ENCODE measurements at places on chromosomes 1 and 21. TPM values are rescaled to one million over a fixed set of nuclear protein-coding genes. Genes with fewer than 3 reads are reported as not detected.

DNA sequence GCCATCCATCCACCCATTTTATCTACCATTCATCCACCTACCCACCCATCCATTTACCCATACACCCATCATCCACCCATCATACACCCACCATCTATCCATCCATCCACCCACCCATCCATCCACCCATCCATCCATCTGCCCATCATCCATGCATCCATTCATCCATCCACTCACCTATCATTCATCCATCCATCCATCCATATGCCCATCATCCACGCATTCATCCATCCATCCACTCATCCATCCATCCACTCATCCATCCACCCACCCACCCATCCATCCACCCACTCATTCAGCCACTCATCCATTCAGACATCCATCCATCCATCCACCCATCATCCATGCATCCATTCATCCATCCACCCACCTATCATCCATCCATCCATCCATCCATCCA lies 31.9 kb upstream of the UTS2 start:
- no peak for DNase-seq

Gene CLDN19
- total RNA-seq: not detected

Gene AGTRAP
- total RNA-seq: 33.9 TPM

DNA sequence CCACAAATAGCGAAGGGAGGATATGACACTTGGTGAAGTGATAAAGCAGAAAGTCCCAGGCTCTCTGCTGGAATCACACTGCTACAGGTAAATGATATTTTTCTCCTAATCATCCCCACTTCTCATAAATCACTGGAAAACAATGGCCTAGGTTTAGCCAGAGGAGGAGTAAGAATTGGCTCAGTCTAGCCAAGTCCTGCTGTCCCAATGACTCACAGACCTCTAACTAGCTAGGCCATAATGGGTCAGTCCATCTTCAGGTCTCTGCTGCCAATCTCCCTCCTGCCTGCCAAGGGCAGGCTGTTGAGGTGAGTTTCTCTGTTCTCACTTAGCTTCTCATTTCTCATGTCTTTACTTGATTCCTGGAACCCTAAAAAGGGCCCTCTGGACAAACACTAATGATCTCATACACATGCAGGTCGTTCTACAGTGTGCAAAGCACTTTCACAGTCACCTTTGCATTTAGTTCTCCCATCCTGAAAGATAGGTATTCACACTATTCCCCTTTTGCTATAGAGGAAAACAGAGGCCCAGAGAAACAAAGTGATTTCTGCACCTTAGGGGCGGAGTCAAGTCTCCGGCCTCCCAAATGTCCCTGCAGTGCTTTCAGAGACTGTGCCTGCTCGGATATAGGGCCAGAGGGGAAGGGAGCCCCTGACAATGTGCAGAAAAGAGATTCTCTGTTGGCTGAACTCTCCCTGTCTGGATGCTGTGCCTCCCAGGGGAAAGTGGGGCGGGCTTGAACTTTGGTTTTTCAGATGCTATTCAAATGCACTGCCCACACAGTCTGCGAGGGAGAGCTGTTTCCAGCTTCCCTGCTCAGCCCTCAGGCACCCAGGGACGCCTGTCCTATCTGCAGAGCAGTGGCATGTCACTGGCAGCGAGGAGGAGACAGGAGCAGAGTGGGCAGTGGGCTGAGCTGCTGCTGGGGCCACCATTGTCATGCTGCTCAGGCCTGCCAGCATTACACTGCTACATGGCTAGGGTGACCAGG lies 3.9 kb upstream of the CDK18 start:
- DNase-seq: peak; percentile 15

GRCh38 chr1:96880626-96881025 lies 159.0 kb downstream of the PTBP2 start:
- no peak for DNase-seq

Gene KCND3
- 0.15 TPM for total RNA-seq

- DNase-seq: no peak
Measured at GRCh38 chr21:45498646-45499000, 43.6 kb downstream of the SLC19A1 start.

DNA sequence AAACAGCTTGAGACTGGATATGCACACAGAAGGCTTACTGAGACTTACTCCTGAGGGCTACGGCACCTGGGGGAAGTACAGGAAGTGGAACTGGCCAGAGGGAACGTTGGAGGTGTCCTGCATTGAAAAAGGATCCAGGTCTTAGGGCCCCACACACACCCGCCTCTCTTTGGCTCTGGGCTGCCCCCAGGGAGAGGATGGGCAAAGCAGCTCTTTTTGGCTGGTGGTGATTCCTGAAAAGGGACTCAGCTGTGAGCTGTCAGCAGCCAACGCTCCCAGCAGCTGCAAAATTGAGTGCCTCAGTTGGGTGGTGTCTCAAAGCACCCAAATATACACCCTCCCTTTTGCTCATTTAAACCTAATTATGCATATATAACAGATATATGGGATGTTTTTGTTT lies 213.2 kb downstream of the TNR start:
- no peak for DNase-seq

- no peak for DNase-seq
Measured at GRCh38 chr1:65691972-65692371, 100.7 kb upstream of the PDE4B start.

- DNase-seq: peak; percentile 28
Measured at GRCh38 chr1:230077436-230078213, 10.6 kb downstream of the GALNT2 start.

GRCh38 chr1:160086456-160086892 lies 5.1 kb downstream of the KCNJ9 start:
- no peak for DNase-seq

Gene PLPPR4
- total RNA-seq: 0.47 TPM

- no peak for DNase-seq
Measured at GRCh38 chr1:2184531-2184930, 10.0 kb downstream of the FAAP20 start.

Measured in HFFc6 (cell line).